ENCODE measurements at places on chromosomes 5 and 9.

GRCh38 chr9:34611811-34612787 is at the start of gene RPP25L:
Gene RPP25L, minus strand, starts transcription at chr9:34612097. Its CDS starts 801 bp downstream, at chr9:34611296.
- DNase-seq = peak; percentile 97

GRCh38 chr5:160379511-160379910 is 9.1 kb upstream of the C1QTNF2 start:
- no peak for DNase-seq

- DNase-seq = no peak
Measured at GRCh38 chr9:34862043-34862442, 96.0 kb upstream of the PHF24 start.

- peak; percentile 24 for DNase-seq
Measured at GRCh38 chr5:24110004-24110615, 534.7 kb downstream of the CDH10 start.

DNA sequence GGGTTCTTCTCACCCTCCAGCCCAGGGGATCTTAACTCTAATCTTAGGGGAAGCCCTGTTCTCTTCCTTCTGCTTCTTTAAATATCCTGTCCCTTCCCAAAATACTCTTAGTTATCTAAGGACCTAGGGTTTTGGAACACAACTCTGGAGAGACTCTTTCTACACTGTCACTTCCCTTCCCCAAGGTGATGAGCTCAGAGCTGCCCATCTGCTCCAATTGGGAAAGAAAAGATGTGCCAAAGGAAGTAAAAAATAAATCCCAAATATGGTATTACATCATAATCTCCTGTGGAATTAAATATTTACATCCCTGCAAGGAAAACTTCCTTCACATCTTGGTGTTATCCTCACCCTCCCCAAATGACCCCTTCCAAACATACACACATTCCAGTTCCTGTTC is 291.2 kb downstream of the EPB41L4A start:
- no peak for DNase-seq

- DNase-seq = peak; percentile 36
Measured at GRCh38 chr5:72503888-72504491, 3.2 kb downstream of the ZNF366 start.

GRCh38 chr9:31492229-31492628 is 892.2 kb upstream of the ACO1 start:
- no peak for DNase-seq

DNA sequence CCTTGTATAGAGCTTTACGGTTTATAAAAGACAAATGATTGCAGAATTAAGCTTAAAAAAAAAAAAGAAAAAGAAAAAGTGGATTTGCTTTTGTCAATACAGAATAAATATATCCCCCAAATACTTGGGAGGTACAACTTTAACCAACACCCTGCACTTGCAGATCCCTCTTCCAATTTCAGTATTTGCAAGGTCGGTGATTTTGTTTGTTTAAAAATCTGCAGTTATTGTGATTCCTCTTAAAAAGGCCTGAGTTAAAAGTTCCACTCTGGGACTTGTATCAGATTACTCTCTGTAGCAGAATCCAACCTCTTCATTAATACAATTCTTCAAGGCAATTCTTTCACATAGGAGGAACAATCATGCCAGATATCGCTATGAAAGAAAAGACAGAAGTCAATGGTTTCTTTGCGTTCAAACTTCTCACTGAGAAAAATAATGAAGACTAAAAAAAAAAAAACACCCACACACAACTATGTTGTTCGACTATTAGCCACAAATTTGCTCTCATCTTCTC is 400.9 kb downstream of the EBF1 start:
- peak; percentile 16 for DNase-seq

DNA sequence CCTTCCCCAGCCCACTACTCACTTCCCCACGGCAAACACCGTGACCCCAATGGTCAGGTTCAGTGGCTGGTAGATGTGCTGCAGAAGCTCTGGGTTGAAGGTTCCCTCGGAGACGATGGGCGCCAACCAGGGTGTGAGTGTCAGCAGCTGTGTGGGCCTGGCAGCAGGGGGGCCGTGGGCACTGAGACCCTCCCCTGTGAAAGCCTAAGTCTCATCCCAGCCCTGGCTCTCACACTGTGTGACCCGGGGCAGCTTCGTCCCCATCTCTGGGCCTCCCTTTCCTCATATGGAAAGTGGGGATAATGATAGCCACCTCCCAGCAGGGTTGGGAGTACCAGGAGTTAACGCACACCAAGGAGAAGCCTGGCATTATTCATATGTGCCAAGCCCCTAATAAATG is 8.6 kb downstream of the GBGT1 start:
- no peak for DNase-seq

GRCh38 chr5:126718236-126718868 is 58.6 kb upstream of the LMNB1 start:
- DNase-seq = no peak

DNA sequence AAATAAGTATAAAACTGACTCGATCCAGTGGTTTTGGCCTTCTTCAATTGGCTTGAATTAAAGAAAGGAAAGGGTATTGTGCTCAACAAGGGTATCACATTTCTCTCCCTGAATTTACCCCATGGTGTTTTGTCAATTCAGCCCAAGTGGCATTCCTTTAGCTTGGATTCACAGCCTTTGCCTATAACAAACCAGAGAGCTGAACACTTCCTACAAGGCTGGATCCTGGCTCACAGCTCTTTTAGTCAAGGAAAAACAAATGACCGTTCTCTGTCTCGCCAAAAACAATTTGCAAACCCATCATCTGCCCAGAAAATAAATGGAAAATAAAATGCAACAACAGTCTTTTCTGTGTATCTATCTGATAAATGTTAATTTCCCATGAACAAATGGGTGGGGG is 5.7 kb downstream of the ZNF366 start:
- no peak for DNase-seq

GRCh38 chr5:146426305-146426704 is 20.8 kb upstream of the TCERG1 start:
- DNase-seq = peak; percentile 30

DNA sequence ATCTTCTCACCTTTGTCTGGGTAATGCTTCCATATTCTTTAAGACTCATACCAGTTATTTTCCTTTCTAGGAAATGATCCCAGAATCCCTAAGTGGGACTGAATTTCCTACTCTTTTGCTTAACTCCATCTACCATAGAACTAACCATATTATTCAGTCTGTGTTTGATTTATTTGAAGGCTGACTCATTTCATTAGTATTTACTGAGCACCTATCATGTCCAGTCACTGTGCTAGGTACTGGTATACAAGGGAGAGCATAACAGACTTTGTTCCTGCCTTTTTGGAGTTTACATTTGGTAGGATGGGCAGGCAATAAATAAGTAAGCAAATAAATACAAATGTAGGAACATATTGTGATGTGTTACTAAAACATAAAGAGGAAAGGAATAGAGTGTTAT is 4.3 kb downstream of the NPR2 start:
- DNase-seq = no peak

GRCh38 chr9:27053369-27054022 is 48.0 kb upstream of the LRRC19 start:
- peak; percentile 26 for DNase-seq

GRCh38 chr9:89877051-89878002 is 272.5 kb downstream of the GADD45G start:
- no peak for DNase-seq

DNA sequence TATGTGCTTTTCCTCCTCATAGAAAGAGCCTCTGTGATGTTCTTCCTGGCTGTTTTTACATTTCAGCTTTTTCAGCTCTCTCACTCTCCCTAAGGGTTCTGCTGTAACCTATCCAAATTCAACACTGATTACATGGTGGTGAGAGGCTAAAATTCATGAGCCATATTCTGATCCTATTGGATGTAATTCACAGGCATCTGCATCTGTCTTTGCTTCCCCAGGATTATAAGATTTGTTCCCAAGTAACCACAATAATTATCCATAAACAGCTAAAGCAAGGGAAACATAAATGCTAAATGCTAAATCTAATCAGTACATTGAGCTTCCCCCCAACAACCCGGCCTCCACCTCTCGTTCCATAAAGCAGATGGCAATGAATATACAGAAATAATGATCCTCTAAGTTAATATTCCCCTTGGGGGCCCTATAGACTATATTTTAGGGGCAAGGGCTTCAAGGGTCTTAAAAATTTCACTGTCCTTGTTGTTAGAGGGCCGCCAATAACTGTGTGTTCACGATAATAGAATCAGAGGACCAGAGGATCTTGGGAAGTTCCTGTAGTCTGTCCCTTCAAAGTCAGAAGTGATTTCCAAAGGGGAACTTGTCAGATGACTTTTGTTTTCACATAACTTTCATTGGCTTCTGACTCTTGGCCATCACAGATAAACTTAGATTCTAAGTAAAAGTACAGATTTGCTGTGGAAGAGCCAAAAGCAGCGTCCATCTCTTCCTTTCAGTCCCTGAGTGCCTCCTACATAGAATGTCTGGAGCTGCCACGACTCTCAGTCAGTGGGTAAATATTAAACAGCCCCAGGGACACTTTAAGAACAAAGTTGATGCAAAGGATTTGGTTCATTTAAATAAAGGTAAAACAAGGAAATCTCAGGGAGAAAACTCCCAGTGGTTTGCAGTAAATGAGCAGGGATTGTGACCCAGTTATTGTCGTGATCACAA is 125.6 kb downstream of the ALDH1A1 start:
- DNase-seq = peak; percentile 43

DNA sequence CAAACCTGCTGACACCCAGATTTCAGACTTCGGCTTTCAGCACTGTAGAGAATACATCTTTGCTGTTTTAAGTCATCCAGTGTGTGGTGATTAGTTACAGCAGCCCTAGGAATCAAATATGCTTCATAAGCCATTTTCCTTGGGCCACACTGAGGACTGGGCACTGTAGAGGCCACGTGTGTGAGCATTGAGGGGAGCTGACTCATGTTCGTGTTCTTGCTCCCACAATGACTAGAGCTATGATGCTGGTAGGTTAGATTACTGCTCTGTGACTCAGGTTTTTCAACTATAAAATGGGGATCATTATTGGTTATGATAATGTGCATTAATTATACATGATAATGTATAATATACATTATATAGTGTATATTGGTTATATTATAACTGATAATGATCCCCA is 96.5 kb upstream of the PALM2AKAP2 start:
- no peak for DNase-seq

GRCh38 chr5:64292611-64293215 is 127.1 kb downstream of the RNF180 start:
- no peak for DNase-seq

GRCh38 chr9:70615464-70616138 is 201.1 kb upstream of the KLF9 start:
- DNase-seq = no peak

- DNase-seq = peak; percentile 77
Measured at GRCh38 chr5:168592014-168592368, 12.8 kb upstream of the PANK3 start.

GRCh38 chr9:72352911-72353388 is 12.1 kb downstream of the ZFAND5 start:
- no peak for DNase-seq

- no peak for DNase-seq
Measured at GRCh38 chr5:125151150-125151900, 404.9 kb upstream of the ZNF608 start.

DNA sequence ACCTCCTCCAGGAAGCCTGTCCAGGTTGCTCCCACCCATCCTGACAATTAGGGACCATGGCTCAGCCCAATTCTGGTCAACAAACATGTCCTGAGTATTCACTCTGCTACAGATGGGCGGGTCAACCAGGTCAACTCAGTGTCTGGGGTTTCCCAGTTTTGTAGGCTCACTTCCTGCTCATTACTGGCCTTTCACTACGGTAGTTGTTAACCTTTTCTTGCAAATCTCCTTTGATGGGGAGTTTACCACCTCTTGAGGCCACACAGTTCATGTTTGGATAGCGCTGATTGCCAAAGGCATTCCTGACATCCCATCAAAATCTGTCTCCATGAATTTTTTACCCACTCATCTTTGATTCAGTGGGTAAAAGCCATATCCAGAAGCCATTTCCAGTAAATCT is 13.8 kb downstream of the TMEM8B start:
- DNase-seq = no peak

GRCh38 chr5:82011761-82012160 is 39.9 kb downstream of the ATG10 start:
- peak; percentile 30 for DNase-seq

DNA sequence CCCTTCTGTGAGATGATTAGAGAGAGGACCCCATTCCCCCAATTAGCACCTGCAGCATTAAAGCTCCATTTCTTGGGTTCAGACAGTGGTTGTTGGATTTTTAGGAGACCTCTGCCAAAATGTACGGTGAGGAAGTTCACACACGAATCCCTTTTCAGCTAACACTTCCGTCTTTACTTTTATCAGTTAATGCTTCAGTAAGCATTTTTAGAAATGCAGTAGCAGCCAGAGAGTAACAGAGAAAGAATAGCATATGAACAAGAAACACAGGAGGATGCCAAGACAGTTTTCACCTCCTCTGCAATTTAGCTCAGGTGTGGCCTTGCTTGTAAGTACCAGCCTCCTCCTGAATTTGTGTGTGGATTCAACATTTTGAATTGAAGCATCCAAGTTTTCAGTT is 312.9 kb downstream of the ISL1 start:
- DNase-seq = no peak

DNA sequence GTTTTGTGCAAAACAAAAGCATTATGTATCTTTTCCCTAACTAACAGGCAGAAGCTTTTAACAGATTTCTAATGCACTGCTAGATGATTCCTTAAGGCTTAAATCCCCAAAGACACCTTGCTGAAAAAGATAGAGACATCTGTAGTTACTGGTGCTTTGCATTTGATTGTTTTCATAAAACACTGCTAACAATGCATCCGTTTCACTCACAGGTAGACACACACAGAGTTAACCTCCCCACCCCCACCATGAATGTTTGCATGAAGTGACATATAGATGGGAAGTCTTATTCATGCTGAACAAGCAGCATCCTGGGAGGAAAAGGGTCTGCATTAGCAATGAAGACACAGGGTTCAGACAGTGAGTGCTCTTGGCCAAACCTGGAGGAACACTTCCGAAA is 100.9 kb downstream of the ASTN2 start:
- DNase-seq = no peak

GRCh38 chr5:157459715-157460599 is at the start of gene NIPAL4:
Gene NIPAL4, plus strand, starts transcription at chr5:157460213. Its CDS starts 108 bp downstream, at chr5:157460321.
- peak; percentile 63 for DNase-seq

GRCh38 chr9:77909306-77909705 is 122.3 kb downstream of the GNAQ start:
- no peak for DNase-seq

DNA sequence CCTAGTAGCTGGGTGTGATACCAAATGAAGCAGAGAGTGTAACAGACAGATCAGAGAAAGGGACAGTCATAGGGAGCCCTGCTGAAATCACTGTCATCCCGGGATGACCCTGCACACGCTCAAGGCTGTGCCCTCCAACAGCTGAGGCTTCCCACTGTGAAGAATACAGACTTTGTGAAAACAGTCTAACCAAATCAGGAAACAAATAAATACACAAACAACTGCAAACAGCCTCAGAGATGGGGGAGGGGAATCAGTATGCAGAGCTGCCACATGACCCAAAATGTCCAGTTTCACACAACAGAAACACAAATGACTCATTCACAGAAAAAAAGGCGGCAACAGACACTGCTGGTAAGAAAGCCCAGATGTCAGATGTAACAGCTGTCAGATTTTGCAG is 101.9 kb downstream of the ADAMTS2 start:
- peak; percentile 76 for DNase-seq

- DNase-seq = no peak
Measured at GRCh38 chr9:137809040-137809576, 68.5 kb upstream of the CACNA1B start.

Data from adipocyte (in vitro differentiated cells).